ENCODE measurements at places on chromosomes 11 and 22.

GRCh38 chr22:32823024-32823730, 21.7 kb downstream of the TIMP3 start:
- DNase-seq = no peak

DNA sequence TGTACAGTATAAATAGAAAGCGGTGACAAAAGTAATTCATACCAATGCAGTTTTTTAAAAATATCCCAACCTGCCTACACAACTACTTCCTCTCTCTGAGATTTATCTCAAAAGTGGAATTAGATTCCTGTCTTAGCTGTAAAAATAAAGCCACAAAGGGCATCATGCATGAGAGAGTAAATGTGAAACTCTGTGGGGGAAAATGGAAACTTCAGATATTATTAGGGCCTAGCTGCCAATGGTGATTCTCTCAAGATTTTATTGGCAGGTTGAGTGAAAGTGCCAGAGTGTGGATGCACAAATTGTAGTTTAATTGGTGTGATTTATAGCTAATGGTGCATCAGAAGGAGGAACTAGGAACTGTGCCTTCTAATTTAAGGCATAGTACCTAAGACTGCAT, 356.9 kb upstream of the CCDC90B start:
- no peak for DNase-seq

GRCh38 chr22:25366408-25366807, 147.0 kb downstream of the CRYBB2 start:
- no peak for DNase-seq

DNA sequence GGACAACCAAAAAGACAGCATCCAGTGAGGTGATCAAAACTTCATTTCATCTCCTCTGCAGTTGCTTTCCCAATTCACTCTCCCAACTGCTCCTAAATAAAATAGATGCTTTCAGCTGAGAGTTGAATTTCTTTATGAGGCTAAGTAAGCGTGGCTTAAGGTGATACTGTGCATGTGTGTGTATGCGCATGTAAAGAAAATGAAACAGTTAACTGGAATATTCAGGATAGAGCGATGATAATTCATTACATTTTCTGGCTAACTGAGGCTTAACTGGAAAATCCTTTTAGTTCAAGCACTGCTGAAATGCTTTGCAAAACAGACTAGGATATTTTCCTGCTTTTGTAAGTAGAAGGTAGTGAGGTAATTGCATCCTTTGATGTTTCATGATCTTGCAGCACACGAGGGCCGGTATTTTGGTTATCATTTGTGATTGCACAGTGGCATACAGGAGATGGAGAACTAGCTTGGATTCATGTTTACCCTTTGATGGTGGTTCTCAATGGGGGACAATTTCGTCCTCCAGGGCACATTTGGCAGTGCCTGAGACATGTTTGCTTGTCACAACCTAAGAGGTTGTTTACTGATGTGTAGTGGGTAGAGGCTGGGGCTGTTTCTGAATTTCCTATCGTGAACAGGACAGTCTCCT, 71.2 kb downstream of the ZBTB16 start:
- no peak for DNase-seq

GRCh38 chr11:2447253-2447950, 2.6 kb downstream of the KCNQ1 start:
- no peak for DNase-seq

DNA sequence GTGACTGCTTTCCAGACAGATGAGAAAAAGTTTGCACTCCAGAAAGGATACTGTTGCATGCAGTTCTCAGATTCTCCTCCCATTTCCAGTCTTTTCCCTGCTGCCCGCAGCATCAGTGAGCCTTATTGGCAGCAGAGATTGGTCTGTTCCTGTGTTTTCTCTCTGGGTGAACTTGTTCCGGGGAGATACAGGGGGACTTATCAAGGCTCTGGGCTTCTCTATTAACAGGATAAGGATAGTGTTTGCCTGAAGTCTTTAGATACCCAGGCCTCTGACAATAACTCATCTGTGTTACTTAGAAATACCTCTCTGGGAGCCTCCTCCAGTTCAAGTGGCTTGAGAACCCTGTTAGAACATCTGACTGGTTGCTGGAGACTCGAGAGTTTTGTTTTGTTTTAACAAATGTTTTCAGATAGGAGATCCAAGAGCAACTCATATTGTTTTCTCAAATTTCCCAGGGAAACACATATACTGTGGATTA, 154.7 kb downstream of the BLID start:
- no peak for DNase-seq

DNA sequence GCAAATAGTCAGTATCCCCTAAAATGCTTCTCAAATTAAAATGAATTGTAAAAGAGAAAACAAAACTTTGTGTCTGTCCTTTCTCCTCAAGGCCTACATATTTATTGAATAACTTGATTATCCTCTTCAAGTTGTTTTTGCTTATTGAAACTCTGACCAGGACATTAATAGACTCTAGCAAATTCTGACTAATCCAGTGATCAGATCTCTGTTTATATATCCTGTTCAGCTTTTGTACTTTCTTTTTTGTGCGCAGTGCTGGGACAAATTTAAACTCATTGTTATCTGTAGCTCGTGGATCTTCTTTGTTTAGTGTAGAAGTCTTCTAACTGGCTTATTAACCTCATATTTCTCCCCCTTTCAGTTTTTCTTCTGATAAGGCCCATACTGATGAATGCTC, 139.9 kb upstream of the SORL1-AS1 start:
- DNase-seq = no peak

DNA sequence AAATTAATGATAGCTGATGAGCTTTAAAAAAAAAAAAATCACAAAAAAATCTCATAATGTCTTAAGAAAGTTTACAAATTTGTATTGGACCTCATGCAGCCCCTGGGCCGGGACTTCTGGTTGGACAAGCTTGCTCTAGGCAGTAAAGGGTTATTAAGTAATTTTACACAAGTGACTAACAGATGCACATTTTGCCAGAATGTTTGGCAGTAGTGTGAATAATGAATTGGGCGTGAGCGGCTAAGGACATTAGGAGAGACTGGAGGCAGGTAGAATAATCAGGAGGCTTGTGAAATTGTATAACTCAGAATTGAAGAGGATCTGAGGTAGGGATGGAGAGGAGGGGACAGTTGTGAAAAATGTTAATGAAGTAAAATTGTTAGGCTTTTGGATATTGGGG, 77.4 kb downstream of the HIPK3 start:
- no peak for DNase-seq

GRCh38 chr11:74412321-74412720, 14.1 kb upstream of the PGM2L1 start:
- DNase-seq = no peak

DNA sequence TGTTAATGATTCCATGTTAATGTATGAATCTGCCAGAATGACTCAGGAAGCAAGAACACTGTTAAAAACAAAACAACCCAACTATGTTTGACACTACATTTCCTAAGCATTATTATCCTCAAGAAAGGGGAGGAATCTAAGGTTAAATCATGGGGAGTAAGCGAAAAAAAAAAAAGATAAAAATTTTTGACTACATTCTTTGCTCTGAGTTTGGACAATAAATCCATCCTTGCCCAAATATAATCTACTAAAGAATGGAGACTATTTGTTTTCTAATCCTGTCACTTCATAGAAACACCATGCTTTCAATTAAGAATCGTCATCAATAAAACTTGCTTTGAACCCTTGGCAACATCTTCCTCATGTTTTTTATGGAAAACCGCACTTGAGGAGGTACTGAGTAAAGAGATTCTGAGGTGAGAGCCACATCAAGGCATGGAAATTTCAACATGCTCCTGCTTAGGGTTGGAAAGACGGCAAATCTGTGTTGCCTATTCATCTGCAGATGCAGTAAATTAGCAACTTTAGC, 9.7 kb downstream of the MAML2 start:
- DNase-seq = no peak

- DNase-seq = no peak
Measured at GRCh38 chr11:63572026-63572688, 9.0 kb upstream of the PLAAT2 start.

DNA sequence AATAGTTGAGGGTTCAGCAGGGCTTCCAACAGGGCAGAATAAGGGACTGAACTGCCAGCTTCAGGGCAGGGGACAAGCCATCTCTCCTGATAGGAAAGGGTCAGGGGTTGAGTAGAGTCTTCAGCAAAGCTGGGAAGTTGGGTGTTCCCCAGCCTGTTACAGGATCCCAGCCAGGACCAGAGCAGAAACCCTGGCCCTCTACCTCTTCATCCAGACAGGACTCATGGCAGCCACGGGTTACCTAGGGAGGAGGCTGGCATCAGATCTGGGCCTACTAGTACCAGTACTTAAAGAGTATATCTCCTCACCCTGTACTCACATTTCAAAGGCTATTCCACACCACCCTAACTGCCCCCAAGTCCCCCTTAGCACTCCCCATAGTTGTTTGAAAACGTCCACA, 2.4 kb upstream of the TAF10 start:
- DNase-seq = peak; percentile 72

DNA sequence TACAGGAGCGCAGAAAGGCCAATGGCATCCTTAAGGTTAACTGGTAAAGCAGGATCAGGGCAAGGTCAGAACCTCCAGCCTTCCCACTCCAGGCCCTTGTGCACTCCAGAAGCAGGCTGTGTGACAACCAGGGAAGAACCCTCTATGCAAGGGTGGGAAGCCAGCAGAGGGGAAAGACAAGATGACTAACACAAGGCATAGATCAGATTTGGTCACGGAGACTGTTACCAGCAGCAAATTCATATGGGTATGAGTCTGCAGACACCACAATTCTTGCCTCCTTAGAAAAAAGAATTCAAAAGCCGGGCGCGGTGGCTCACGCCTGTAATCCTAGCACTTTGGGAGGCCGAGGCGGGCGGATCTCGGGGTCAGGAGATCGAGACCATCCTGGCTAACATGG, 39.8 kb upstream of the MTNR1B start:
- DNase-seq = no peak

- no peak for DNase-seq
Measured at GRCh38 chr11:48384670-48385069, 18.4 kb upstream of the OR4C5 start.

DNA sequence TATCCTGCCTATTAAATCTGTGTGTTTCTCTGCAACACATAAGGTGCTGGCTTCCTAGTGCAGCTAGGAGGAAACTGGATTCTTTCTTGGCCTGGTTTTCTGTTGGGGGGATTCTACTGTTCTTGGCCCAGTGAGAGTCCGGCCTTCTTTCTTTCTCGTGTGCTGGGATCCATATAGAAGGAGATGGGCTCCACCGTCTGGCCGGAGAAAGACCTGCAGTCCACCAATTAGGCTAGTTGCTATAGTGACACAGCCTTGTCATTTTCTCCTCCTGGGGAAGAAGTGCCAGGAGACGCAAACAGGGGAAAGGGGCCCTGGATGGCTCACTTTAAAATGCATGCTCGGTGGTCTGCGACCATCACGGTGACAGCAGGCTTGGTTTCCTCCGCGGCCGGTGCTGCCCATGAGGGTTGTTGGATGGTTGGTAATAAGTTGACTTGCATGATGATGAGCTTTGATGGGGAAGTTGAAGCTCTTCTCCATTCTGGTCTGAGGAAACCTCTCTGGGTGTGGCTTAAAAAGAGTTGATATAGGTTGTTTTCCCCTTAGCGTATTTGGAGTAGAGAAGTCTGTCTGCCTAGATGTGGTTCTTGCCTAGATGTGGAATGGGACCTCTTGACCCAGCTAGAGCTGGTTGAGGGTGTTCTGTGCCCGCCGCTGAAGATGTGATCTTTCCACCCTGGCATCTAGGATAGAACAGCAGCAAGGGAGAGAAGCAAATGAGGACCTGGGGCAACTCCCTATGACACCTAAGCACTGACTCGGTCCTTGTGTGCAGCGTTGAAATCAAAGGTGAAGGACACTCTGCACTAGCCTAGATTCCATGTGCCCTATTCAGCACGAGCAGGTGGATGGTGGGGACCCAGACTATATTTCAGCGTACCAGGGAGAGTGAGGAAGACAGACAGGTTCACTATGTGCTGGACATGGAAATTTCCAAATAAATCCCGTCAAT, 1335.0 kb downstream of the BRD1 start:
- no peak for DNase-seq

DNA sequence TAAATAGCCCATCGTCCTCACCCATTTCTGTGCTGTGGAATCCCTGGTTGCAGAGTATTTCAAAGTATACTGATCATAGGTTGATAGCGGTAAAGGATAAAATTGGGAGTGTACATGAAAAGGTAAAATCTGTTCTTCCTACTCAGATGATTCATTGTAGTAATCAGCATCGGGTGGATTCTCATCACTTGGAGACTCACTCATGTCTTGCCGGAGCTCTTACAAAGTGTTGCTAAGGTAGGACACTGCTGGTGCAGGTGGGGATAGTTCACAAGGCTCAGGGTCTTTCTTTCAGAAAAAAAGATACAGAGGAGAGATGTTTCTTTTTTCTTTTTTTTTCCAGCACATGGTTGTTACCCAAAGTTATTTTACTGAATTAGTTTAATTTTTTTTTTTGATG, 84.8 kb downstream of the MTNR1B start:
- no peak for DNase-seq

DNA sequence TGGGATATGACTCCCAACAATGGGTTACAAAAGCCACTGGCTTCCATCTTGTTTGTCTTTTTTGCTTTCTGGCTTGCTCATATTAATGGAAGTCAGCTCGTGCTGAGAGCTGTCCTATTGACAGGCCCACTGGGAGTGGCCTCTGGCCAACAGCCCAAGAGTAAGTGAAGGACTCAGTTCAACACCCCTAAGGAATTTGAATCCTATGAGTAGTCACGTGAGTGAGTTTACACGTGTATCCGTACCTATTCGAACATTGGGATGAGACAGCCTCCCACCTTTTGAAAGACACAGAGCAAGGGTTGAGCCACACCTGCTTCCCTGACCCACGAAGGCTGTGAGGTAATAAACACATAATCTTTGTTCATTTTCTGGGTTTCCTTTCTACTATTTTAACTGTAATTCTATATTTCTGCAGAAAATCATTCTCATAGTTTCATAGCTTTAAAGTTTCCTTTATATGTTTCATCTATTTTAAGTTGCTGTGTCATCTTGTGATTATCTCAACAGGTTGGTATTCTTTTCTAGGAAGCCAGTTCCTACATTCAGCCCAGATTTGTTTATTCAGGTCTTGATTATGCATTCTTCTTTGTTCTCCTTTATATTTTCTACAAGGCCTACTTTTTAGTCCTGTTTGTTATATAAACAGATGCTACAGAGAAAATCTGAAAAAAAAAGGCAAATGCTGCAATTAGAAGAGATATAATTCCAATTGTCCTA, 802.3 kb downstream of the CNTN5 start:
- no peak for DNase-seq

DNA sequence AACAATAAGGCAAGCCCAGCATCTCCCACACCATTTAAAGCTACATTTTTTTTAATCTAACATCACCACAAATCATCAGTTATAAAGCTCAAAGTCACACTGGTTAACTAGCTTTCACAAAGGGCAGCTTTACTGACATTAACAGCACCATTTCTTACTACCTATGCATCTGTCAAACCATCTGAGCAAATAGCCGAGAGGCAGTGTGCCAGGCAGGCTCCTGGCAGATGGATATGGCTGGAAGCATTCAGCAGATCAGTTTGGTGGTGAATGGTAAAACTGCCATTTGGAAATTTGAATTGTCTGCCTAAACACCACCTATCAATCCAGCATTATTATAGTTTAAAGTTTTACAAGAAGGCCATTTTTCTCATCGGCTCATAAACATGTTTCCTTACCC, 131.2 kb downstream of the TTC28 start:
- DNase-seq = no peak

All from coronary artery (tissue), 2 donors.